DMS 273 treated with DMSO at 0.1 percent for 48 hours (cell line): ENCODE measurements at places on chromosomes 6 and 20.
A peak's percentile ranks its signal among the peaks of the same experiment; 100 is the strongest.

- no peak for DNase-seq
Observed at GRCh38 chr6:120604510-120604909, 729.8 kb downstream of the TBC1D32 start.

- no peak for DNase-seq
Observed at GRCh38 chr6:74091136-74091793, 395.3 kb downstream of the CD109 start.

GRCh38 chr20:5545455-5545854 is 204.7 kb upstream of the SHLD1 start:
- DNase-seq, result no peak

DNA sequence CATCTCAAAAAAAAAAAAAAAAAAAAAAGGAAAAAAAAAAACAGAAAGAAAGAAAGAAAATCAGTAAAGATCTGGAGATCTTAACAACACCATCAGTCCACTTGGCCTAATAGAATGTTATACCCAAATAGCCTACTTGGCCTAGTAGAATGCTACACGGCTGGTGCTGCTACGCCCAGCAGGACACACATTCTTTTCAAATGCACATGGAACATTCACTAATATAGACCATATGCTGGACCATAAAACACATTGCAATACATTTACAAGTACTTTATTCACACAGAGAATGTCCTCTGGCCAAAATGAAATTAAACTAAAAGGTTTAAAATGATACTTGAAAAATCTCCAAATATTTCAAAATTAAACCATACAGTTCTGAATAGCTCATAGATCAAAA is 80.0 kb upstream of the TNFAIP3 start:
- no peak for DNase-seq

- no peak for DNase-seq
Observed at GRCh38 chr6:101402622-101403031, 9.1 kb downstream of the GRIK2 start.

DNA sequence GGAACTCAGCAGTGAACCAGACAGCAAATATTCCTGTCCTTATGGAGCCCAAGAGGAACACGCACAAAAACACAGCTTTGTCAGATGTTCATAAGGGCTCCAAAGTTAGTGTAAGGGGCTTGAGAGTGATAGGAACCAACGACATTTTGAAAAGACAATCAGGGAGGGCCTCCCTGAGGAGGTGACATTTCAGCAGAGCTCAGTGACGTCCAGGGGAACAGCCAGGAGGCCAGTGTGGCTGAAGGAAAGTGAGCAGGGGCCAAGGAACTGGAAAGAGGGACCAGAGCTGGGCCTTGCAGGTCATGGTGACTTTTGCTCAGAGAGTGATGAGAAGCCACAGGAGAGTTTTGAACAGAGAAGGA is 16.1 kb downstream of the NOL4L start:
- DNase-seq, result no peak

- DNase-seq, result no peak
Observed at GRCh38 chr6:31689249-31690110, 8.6 kb upstream of the LY6G5C start.

DNA sequence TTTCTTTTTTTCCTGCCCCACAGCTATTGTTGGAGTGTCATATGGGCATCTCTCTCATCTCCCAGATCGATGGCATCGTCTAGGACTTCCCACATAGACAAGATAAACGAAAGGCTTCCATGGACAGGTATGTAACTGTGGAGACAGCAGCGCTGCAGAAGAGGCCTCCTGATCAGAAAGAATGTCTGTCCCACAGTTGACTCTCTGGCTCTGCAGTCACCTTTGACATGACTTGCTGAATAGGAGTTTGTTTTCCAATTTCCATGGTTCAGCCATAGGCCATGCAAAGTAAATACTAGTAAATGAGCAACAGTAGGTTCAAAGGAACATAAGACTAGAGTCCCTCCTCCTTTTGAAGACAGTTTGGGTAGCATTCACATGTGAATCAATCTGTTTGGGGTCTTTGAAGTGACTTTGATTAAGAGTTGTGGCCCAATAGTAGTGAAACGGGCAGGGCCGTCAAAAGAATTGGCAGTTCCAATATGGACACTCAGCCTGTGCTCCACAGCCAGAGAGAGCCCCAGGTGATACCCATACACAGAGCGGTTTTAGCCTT is 134.7 kb upstream of the IFNGR1 start:
- DNase-seq, result no peak

GRCh38 chr6:63881791-63882190 is 246.2 kb downstream of the PHF3 start:
- DNase-seq, result no peak

DNA sequence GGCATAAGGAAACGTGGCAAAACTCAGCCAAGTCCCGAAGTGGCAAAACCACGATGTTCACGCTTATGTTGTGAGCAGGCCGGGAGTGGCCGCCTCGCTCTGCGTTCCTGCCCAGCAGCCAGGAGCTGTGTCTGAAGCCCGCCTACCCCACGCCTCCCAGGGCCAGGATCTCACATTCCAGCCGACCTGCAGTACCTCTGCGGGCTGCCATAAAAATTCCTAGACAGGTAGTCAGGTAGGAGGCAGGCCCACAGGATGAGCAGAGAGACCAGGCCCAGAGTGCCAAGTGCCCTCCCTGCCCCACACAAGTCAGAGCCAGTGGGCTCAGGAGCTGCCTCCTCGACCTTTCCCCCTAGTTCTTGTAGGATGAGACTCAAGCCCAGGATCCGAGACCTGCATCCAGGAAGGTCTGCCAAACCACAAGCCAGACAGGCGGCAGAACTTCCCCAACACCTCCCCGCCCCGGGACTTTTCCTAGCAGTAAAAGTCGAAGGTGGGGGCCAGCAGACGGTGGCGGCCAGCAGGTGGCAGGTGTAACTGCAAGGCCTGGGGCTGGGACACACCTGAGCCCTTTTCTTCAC is 16.7 kb downstream of the PMEPA1 start:
- DNase-seq, result no peak

DNA sequence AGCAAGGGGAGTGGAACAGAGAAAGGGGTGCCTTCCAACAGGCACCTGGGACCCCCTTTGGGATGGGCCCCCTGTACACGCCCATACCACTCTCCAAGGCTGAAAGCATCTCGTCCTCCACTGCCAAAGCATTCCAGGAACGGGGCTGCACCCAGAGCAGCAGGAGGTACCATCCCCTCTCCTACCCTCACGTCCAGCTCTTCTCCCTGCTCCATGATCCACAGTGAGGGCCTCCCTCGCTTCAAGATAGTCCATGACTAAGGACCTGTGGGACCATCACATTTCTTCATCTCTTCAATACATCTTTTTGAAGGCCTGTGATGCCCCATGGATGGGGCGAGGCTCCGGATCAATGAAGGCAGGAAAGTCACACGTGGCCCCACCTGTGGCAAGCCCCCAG is 209.9 kb downstream of the ANKRD60 start:
- DNase-seq, result no peak

DNA sequence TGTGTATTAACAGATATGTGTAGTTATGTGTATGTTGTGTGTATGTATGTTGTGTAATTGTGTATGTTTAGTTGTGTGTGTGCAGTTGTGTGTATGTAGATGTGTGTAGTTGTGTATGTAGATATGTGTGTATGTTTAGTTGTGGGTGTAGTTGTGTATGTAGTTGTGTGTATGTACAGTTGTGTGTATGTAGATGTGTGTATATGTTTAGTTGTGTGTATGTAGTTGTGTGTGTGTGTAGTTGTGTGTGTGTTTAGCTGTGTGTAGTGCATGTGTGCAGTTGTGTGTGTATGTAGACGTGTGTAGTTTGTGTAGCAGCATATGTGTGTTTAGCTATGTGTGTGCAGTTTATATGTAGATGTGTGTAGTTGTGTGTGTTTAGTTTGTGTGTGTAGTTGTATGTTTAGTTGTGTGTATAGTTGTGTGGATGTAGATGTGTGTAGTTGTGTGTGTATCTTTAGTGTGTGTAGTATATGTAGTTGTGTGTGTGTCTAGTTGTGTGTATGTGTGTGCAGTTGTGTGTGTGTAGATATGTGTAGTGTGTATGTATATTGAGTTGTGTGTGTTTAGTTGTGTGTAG is 16.3 kb downstream of the SIRT5 start:
- DNase-seq, result no peak

DNA sequence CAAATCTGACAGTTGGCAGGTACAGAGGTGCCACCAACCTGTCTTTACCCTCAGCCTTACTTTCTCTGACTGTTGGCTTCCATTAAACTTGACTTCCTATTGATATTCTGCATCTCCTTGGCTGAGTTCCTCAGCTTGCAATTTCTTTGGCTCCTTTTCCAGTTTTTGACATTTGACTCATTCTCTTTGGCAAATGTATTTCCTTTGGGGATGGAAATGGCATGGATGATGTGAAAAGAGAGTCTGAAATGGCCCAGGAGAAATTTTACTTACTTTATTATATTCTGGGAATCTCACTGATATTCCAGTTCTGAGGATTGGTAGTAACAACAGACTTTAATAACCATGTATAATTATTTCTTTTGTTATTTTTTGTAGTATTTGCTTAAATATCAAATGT is 255.2 kb downstream of the CD109 start:
- no peak for DNase-seq

DNA sequence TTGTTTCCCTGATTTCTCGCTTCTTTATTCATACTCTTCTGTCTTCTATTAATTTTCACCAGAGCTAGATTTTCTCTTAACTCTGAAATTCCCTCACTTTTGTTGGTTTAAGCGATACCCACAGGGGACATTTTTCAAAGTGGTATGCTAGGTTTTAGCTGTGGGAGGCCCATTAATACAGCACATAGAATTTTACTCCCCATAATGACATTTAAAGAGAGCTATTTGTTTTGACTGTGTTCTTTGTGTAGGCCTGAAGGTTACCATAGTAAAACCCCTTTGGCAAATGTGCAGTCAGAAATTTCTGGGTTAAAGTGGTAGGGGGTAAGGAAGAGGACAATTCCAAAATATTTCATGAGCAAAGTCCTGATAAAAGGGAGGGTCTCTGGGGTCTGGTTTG is 721.1 kb upstream of the CITED2 start:
- no peak for DNase-seq

GRCh38 chr6:2477666-2478065 is 232.3 kb upstream of the GMDS start:
- DNase-seq, result no peak

GRCh38 chr6:113997116-113997515 is 26.2 kb upstream of the HDAC2 start:
- no peak for DNase-seq

DNA sequence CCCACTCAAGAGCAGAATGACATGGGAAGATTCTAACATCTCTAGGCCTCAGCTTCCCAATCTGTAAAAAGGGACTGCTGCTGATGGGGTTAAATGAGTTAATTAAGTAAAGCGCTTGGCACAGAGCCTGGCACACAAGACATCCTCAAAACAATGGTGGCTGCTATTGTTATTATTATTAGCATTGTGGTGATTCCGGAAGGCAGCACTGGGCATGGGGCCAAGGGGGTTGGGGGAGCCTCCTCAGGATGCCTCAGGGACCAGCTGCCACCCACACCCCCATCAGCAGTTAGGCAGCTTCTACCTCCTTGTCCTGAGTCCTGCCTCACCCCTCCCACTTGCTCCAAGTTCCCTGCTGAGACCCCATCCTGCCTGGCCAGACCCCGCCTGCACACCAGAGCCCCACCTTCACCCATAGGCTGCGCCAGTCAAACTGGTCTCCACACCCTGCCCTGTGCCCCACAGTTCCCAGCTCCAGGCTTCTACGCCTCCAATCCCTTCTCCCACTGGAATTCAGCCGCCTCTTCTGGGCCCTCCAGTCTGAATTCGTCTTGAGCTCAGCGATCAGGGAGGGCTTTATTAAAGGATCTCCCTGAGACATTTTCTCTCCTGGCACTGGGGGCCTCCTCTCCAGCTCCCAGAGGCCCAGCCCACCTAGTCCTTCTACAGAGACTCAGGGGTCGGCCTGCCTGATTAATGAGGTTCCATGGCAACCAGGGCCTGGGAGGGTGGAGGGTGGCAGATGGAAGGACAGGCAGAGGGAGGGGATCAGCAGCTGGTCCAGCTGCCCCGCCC is 1.5 kb downstream of the E2F1 start:
- peak; percentile 90 for DNase-seq

- no peak for DNase-seq
Observed at GRCh38 chr20:62754122-62754990, 41.9 kb upstream of the MRGBP start.

DNA sequence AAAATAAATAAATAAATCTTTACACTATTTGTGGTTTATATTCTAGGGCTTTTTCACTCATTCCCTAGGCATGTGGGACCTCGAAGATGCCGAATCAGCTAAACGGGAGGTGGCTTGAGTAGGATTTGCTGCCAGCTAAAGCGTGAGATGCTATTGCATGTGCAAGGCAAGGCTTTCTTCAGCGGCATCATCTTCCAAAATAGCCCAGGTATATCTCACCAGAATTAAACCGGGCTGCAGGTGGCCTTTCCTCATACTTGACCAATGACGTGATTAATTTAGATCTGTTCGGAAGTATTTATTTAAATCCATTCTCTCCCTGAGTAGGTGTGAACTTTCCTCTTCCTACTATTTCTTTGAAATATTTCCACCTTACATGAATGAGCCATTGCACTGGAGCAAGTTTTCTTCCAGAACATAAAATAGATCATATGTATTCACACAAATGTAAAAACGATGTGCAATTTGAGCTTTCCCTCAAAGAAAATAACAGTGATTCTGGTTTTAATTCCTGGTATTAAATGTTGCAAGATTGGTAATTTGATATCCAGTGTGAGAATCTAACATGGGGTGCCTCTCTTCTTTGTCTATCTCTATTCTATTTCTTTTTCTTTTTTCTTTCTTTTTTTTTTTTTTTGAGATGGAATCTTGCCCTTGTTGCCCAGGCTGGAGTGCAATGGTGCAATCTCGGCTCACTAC is 24.3 kb upstream of the ZNF217 start:
- no peak for DNase-seq

DNA sequence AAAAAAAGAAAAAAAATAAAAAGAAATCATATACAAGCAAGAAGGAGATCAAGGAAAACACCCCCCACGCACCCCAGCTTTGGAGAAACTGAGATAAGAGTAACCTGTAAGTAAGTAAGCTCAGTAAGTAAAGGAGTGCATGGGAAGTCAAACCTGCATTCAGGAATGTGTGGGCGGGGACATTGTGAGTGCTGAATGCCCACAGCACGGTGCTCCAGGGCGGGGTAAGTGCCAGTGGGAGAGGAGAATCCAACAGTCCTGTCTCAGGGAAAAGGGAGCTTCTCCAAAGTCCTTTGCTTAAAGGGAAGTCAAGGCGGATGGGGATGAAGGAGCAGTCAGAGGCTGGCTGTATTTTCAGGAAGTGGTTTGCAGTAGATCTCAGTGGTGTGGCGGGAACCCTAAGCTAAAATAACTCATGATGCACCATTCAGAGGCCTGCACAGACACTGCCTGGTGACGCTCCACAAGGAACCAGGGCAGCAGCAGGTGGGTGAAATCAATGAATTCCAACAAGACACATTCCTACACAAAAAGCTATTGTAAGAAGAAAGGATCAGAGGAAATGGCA is 368.0 kb downstream of the QKI start:
- DNase-seq, result no peak
